Cardiac fibroblast (primary cell): ENCODE measurements at places on chromosomes 6 and 20.
A peak's percentile ranks its signal among the peaks of the same experiment; 100 is the strongest.

DNA sequence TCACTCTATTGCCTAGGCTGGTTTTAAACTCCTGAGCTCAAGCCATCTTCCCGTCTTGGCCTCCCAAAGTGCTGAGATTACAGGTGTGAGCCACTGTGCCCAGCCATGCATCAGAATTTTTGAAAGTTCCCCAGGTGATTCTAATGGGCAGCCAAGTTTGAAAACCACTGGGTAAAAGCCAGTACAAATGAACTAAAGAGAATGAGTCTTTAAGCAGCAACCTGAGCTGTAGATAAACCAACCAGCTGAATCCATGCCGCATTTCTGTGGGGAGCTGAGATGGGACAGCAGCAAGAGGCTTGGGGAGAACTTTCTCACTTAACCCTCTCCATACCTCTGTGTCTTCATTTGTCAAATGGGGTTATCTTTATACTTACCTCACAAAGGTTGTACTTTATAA lies 67.5 kb downstream of the VEGFA start:
- no peak for DNase-seq

DNA sequence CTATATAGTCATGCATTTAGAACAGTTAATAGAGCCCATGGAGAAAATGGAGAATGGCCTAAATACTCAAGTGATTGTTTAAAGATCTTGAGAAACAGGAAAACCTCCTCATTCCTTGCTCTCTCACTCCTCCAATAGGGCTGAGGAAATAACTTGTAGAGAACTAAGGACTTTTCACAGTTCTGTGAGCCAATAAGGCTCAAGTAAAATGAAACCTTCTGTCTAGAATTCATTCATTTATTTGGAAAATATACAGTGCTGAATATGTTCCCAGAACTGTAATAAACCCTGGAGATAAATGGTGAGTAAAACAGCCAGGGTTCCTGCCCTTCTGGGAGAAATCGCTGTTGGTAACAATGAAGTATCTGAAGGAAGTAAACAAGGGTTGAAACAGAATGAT lies 35.3 kb downstream of the ELOVL2 start:
- DNase-seq = peak; percentile 44

- peak; percentile 0 for DNase-seq
Observed at GRCh38 chr6:8982668-8983067, 547.3 kb upstream of the SLC35B3 start.

GRCh38 chr6:125793863-125794262 lies 3.1 kb downstream of the NCOA7 start:
- peak; percentile 37 for DNase-seq

DNA sequence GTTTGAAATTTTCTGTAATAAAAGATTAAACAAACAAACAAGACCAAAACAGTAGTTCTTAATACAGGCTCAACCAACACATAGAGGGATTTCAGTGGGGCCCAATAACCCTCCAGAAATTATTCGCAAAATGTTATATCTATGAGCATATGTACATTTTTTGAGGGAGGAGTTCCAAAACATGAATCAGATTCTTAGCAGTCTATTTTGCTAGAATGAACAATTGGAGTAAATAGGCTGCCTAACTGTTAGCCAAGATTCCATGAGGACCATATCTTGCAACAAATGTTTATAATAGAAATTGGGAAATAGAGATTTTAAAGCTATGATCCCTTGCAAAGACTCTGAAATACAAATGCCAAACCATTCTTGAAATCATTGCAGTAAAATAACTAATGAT lies 186.3 kb downstream of the AKAP7 start:
- no peak for DNase-seq
